A549 (cell line): ENCODE measurements at places on chromosomes 12 and 14. TPM values are rescaled to one million over a fixed set of nuclear protein-coding genes. Genes with fewer than 3 reads are reported as not detected.

SERPINA10 gene
- 0.03 TPM in 1 of 3 replicates, not detected in the others for polyA plus RNA-seq

SYT10 gene
- polyA plus RNA-seq = not detected in 3 replicates

NEMP1 gene
- 11.9 to 13.2 TPM (median 12.7 TPM) in 3 replicates for polyA plus RNA-seq

DEGS2 gene
- 1.1 to 2.3 TPM (median 1.6 TPM) in 3 replicates for polyA plus RNA-seq

MANSC4 gene
- polyA plus RNA-seq = 0.12 to 0.16 TPM in 2 of 3 replicates, not detected in the other

STON2 gene
- polyA plus RNA-seq = 0.50 to 0.59 TPM (median 0.53 TPM) in 3 replicates

CTSG gene
- polyA plus RNA-seq = not detected in 3 replicates

MGST1 gene
- 869 to 949 TPM (median 919 TPM) in 3 replicates for polyA plus RNA-seq
